DMS53 (cell line): ENCODE measurements at places on chromosomes 12 and 14.

GRCh38 chr12:1104088-1104800 is 113.2 kb downstream of the ERC1 start:
- peak; percentile 50 for DNase-seq

DNA sequence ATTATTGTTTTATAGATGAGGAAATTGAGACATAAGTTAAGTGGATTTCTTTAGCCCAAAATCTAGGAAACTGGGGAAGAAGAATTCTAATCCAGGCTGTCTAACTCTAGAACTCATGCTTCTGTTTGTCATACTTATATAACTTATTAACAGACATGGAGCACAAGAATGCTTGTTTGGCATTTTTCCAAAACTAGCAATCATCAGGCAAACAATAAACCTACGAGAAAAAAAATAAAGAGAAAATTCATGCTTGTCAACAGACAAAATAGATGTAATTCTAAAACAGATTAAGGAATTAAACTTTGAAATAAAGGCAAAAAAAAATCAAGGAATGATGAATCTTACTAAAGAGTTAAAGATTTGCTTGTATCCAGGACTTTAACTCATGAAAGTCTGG is 103.1 kb downstream of the METTL25 start:
- peak; percentile 42 for DNase-seq

DNA sequence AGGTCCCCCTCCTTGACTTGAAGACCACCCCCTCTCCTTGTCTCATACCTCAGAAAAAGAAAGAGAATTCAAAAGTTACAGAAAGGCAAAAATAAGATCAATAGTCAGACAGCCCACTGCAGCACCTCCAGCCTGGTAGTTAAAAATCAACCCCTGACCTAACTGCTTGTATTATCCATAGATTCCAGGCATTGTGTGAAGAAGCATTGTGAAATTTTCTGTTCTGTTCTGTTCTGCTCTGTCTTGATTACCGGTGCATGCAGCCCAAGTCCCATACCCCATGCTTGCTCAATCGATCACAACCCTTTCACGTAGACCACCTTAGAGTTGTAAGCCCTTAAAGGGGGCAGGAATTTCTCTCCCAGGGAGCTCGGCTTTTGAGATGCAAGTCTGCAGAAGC is 5.8 kb upstream of the DHRS7 start:
- no peak for DNase-seq

DNA sequence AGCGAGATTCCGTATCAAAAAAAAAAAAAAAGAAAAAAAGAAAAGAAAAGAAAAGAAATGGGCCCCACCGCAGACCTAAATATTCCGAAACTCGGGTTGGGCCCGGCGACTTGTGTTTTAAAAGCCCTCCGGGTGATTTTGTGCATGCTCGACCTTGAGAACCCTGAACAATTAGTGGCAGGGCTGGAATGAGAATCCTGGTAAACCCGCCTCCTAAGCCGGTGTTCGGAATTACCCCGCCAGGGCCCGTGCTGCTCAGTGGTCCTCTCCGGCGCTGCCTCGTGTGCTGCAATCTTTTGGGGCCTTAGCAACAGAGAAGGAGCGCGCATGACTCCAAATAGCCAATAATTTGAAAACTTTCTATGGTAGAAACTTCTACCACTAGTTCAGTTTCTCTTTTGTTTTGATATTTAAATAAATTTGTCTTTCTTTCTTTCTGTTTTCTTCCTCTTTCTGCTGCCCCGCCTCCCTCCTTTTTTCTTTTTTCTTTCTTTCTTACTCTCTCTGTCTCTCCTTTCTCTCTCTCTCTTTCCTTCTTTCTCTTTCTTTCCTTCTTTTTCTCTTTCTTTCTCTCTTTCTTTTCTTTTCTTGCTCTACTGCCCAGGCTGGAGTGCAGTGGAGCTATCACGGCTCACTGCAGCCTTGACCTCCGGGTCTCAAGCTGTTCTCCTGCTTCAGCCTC is 1.5 kb upstream of the GALNT6 start:
- DNase-seq: peak; percentile 76

GRCh38 chr12:52965337-52965731 is 16.4 kb downstream of the KRT18 start:
- no peak for DNase-seq

- peak; percentile 80 for DNase-seq
Measured at GRCh38 chr14:75303381-75303789, 24.8 kb downstream of the FOS start.

DNA sequence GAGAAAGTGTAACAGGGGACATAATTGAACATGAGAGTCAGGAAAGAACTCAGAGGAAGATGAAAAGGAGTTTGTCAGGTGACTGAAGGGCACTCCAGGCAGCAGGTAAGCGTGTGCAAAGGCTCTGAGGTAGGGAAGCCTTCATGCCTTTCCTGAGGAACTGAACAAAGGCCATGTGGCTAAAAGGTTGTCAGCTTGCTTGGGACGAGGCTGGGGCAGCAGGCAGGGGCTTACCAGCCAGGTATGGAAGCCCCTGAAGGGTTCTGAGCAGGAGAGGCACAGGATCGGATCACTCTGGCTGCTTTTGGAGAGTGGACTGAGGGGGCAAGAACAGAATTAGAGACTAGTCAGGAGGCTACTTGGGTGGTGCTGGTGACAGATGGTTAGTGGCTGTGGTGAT is 5.2 kb downstream of the LPCAT3 start:
- DNase-seq: no peak

DNA sequence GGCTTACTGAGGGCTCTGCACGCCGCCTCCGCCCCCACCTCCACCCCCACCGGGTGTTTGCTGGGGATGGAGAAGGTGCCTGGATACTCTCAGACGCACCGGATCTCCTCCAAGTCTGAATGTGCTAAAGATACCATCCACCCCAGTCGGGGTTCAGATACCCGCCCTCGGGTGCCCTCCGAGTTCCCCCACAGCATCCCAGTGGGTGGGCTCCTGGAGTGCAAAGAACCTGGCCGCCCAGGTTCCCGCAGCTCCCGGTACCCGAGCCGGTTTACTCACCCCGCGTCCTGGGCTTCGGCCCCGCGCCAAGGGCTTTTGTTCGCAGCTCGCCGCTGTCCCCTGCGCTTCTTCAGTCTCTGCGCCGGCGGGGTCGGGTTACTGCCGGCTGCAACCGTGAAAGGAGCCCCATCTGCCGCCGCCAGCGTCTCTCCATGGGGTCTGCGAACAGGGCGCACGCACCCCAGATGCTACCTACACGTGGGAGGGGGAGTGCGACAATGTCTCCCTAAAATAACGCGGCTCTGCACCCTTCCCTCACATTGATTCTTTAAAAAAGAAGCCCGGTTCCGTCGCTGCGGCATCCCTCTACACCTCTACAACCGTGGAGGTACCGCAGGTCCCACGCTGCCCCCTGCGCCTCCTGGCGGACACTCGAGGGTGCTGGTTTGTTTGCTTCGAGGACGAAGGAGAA is at the start of gene CCDC177:
Gene CCDC177, minus strand, starts transcription at position 609 of the 691 bp plus-strand sequence. CDS start 1,249 bp downstream, outside the sequence.
- peak; percentile 82 for DNase-seq

- no peak for DNase-seq
Measured at GRCh38 chr12:43848786-43849185, 12.9 kb downstream of the TMEM117 start.

DNA sequence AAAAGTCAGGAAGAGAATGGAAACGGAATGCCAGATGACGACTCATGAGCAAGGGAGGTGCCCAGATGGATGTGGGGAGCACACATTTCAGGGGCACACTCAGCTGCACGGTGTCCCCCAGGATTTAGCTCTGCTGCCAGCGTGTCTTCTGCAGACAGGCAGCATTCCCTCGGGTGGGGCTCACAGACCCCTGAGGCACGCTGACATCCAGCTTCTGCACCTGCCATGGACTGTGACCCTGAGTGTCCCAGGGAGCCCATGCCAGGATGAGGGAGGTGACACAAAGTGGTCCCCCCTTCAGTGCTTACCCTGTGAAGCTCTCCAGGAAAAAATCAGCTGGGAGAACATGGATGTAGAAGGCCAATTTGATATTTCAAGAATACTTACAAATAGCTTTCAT is 84.2 kb downstream of the PIWIL1 start:
- DNase-seq: no peak

- DNase-seq: no peak
Measured at GRCh38 chr14:37413504-37414003, 181.5 kb downstream of the FOXA1 start.
